ENCODE measurements at places on chromosomes 16 and 17.

DNA sequence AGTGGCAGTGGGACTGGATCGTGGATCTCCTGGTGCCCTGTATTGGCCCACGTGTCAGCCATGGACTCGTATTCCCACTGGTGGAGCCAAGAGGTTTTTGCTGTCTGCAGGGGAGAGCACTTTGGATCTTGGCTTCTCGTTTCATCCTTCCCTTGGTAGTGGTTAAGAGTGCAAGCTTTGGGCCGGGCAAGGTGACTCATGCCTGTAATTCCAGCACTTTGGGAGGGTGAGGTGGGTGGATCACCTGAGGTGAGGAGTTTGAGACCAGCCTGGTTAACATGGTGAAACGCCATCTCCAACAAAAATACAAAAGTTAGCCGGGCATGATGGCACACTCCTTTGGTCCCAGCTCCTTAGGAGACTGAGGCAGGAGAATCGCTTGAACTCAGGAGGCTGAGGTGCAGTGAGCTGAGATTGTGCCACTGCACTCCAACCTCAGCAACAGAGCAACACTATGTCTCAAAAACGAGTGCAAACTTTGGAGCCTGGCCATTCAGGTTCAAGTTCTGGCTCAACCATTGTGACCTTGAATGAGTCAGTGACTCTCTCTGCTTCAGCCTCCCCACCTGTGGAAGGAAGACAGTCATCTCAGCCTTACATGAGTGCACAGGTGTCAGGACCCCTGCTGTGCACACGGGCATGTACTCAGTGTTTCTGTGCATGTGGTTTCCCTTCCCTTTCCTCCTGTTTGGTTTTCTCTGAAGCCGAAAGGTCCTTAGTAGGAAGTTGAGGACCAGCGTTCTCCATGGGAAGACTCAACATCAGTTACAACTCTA, 57.4 kb downstream of the PLCG2 start:
- no peak for DNase-seq

DNA sequence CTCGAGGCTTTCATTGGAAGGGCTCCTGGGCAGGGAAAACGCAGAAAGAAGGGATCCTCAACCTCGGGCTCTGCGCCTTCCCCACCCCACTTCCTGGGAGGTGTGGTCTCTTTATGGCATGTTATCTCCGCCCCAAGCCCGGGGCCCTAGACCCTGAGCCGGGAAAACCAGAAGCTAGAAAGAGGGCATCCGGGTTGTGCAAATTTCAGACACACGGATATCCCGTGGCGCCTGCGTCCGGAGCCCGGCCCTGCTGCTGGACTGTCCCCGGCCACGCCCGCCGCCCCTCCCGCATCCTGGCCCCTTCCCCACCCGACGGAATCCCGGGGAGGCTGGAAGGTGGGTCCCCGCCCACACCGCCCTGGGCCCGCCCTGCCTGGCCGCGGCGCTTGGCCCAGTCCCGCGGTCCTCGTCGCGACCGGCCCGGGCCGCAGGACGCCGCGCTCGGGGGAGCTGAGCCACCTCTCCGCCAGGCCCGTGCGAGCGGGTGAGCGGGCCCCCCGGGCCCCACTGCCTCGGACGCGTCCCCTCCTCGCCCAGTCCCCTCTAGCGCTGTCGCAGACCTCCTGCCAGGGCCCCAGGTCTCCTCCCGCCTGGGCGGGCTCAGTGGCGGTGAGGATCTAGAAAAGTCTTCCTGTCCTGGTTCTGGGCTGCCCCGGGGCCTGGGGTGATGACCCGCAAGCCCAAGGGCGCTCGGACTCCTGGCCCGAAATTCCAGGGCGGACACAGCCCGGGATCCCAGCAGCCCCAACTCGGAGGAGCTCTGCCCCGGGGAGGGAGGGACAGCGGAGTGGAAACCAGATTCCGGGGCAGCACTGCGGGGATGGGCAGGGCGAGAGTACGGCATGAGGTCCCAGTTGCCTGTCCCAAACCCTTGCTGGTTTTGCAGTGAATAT, at the start of gene SLC16A5:
Gene SLC16A5, plus strand, starts transcription at position 397 of the 896 bp plus-strand sequence. CDS start 5,683 bp downstream, outside the sequence.
- DNase-seq, result peak; percentile 89

- no peak for DNase-seq
Observed at GRCh38 chr16:57623251-57624043, 5.0 kb upstream of the ADGRG1 start.

DNA sequence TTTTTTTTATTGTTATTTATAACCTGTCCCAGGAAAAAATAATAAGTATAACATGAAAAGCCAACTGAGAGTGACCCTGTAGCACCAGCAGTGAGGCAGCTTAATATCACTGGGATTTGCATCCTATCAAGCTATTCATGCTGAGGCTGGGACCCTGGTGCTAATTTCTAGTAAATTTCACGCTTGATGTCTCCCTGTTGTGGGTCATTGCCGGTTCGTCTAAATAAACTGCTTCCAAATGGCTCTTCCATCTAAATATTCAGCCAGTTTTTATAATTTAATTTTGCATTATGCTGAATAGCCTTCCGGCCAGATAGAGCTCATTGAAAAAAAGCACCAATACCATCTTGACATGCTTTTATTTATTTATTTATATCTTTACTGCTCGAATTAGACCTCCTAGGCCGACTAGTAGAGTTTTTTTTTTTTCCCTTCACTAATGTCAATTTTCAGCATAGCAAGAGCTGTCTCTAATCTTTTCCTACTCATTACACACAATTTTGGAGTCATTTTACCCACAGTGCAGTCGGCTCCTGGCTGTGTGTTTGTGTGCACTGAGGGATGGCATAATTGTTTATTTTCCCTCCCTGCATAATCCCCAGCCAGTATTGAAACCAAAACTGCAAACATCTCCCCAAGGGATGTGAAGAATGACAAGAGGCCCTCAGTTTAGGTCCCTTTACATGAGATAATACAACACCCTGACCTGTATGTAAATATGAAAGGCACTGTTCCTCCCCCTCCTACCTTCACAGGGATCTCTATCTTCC, 168.8 kb downstream of the AATF start:
- no peak for DNase-seq

- DNase-seq, result no peak
Observed at GRCh38 chr17:56231252-56231651, 78.0 kb downstream of the ANKFN1 start.

DNA sequence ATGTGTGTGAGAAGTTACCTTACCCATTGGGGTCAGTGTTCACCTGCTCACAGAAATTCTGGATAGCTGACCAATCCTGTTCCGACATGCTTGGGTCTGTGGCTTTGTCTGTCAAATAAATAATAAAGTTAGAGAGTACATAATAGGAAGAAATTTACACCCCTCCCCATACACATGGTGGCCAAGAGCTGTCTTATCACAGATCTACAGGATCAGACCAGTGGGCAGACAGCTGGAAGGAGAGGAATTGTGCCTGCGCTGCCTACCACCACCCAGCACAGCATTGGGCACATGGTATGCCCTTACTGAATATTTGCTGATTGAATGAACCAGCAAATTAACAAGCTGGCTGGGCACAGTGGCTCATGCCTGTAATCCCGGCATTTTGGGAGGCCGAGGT, 14.6 kb downstream of the GGA2 start:
- no peak for DNase-seq

- no peak for DNase-seq
Observed at GRCh38 chr17:32504166-32504990, 17.6 kb downstream of the CDK5R1 start.

DNA sequence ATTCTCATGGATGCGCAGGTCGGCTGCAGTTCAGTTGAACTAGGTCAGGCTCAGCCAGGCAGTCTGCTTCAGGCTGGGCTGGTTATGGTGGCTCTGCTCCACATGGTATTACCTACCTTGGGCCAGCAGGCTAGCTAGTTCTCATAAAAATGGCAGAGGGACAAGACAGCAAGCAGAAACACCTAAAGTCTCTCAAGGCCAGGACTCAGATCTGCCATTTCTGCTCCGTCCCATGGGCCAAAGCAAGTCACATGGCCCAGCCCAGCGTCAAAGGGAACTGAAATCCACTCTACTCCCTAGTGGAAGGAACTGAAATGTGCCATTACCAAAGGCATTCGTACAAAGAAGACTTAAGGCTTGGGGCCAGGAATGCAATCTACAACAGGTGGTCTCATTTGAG, 160.0 kb downstream of the TMEM132E start:
- no peak for DNase-seq

DNA sequence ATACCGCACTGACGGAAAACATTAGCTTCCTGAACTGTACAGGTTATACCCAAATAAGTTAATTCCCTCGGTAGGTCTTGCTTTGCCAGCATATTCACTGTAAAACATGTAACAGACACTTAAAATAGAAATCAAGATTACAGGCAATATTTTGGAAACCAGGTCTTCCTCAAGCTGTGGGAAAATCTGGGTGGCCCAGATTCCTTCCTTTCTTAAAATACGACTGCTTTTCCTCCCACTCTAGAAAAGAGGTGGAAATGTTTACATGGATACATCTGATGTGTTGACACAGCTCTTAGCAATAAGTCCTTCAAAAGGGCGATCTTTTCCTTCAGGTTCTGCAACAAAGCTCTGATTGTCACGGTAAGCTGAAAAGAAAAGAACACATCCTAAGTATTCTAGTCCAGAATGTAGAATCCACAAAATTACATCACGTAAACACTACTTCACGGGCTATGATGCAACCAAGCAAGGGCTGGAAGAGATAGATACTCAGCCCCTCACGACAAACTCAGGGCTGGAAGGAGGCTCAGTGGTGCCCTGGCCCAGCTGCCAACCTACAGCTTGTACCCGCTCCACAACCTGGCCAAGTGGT, 18.4 kb downstream of the STX8 start:
- DNase-seq, result no peak

DNA sequence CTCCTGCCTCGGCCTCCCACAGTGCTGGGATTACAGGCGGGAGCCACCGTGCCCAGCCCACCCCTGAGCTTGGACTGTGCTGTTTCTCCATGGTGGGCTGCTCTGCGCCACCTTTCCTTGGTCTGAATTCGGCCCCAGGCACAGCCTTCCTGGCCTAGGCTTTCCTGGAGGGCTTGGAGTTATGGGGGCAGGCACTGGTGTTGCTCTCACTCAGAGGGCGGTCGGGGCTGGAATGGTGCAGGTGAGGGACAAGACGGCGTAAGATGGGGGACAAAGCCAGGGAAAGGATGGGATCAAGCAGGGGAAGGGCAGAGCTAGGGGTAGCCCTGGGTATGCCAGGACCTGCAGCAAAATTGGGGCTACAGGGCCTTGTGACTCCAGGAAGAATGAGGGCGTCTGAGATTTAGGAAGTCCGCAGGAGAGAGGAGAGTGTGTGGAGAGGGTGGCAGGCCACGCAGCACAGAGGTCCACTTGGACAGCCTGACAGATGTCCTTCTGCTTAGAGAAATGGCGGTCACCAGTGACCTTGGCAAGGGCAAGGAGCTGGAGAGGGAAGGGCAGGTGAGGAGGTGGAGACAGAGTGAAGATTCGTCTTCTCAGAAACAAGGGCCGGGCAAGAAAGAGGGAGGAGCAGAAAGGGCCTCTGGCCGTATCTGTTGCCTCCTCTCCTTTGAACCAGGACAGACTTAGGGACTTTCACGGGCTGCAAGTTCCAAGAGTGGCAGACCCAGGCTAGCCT, 1.6 kb upstream of the ATP6V0C start:
- DNase-seq, result no peak

GRCh38 chr16:50676684-50677225, 4.4 kb downstream of the SNX20 start:
- no peak for DNase-seq

- no peak for DNase-seq
Observed at GRCh38 chr17:33896263-33896662, 358.8 kb upstream of the CCL2 start.

GRCh38 chr16:66629856-66630255, 25.4 kb downstream of the CMTM3 start:
- DNase-seq, result no peak

- no peak for DNase-seq
Observed at GRCh38 chr17:59769887-59770286, 62.4 kb downstream of the VMP1 start.

DNA sequence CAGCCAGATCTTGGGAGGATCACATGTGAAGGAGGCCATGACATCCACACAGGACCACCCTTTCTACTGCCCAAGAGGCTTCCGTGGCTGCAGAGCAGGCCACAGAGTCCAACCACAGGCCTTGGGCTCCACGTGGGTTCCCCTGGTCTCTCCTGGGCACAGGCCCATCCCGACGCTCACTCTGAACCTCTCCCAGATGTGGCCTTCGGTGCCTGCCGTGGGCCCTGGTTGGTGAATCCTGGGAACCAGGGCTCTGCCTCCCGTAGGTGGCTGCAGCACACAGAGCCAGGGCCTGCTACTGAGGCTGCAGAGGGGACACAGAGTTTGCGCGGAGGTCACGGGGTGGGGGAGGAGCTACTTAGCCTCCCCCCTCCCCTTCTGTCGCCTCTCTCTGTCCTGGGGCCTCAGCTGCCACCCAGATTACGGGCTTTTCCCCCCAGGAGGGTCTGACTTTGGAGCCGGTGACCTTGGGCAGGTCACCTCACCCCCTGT, 55.3 kb downstream of the ZFPM1 start:
- no peak for DNase-seq

- peak; percentile 48 for DNase-seq
Observed at GRCh38 chr16:4537376-4538343, 913 bp downstream of the CDIP1 start.

- DNase-seq, result no peak
Observed at GRCh38 chr16:6634151-6634550, 698.5 kb upstream of the RBFOX1 start.

GRCh38 chr17:1573932-1574696, 11.5 kb upstream of the PITPNA start:
- DNase-seq, result no peak

DNA sequence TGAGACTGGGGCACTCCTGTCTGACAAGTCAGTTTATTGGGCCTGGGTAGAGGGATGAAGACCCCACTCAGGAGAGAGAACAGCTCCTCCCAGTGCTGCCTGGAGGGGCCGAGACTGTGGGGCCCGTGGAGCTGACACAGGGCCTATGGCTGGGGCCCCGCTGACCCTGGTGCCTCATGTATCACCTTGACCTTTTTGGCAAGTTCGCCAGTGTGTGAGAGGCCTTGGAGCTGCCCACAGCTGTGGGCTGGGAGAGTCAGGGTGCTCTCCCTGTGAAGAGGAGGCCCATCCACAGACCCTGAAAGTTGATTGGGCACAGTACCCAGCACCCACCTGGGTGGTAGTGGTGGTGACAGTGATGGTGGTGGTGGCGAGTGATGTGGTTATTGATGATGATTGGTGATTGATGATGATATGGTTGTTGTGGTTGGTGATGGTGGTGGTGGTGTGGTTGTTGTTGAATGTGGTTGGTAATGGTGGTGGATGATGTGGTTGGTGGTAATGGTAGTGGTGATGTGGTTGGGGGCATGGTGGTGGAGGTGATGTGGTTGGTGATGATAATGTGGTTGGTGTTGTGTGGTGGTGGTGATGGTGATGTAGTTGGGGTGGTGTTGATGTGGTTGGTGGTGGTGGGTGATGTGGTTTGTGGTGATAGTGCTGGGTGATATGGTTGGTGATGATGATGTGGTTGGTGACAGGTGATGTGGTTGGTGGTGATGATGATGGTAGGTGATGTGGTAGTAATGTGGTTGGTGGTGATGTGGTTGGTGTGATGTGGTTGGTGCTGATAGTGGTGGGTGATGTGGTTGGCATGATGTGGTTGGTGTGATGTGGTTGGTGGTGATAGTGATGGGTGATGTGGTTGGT, 29.1 kb downstream of the BAHCC1 start:
- no peak for DNase-seq
